ENCODE measurements at places on chromosomes 16 and 17. TPM values are rescaled to one million over a fixed set of nuclear protein-coding genes. Genes with fewer than 3 reads are reported as not detected.

NATD1 gene
- total RNA-seq = 12.3 TPM

PLA2G10 gene
- total RNA-seq = not detected

CES1 gene
- total RNA-seq = not detected

UBE2G1 gene
- total RNA-seq = 99.9 TPM

SCARF1 gene
- total RNA-seq = 7.6 TPM

- DNase-seq = peak; percentile 84
Measured at GRCh38 chr17:44279666-44280391, 11.9 kb upstream of the SLC4A1 start.

- DNase-seq = no peak
Measured at GRCh38 chr16:81487301-81487720, 42.7 kb downstream of the CMIP start.

DNA sequence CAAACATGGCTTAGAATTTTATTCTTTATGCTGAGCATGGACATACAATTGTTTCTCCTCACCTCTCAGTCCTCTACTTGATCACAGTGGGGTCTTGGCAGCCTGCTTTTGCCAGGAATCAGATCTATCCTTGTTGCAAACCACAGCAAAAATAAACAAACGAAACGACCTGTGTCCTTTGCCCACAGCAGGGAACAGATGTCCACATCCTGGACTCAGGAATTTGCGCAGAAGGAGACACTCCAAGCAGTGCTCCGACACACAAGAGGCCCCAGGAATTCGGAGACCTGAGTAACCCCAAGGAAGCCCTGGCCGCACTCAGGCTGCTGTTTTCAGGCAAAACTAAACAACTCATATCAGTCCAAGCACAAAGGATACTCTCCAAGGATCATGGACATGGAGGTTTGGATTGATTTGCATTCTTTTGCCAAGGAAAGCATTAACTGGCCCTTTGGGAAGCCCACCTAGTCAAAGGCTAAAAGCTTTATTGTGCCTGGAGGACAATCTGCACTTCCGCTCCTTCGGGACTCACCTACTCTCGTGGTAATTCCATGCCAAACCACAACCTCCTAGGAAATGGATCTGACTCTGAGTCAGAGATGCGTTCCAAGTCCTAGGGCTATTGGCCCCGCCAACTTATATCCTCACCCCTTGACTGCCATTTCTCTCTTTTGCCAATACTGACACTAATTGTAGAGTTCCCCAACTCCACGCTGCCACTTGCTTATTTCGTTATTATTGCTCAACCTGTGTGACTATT lies 271.1 kb upstream of the CDH11 start:
- DNase-seq = no peak

DNA sequence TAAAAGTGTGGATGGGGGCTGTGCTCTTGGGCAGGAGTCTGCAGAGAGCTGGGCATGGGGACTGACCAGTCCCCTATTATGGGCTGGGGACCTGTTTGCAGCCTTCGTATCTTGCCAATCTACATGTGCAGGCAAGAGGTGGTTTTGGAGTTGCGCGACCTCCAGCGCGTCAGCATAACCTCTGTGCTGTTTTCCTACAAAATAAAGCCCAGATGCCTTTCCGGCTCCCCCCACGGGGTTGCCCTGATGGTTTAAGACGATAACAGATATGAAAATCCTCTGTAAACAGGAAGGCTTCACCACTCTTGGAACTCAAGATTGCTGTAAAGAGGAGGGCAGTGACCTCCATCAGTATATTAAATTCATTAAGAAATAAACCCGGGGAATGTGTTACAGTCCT lies 16.5 kb upstream of the SPPL2C start:
- no peak for DNase-seq

DNA sequence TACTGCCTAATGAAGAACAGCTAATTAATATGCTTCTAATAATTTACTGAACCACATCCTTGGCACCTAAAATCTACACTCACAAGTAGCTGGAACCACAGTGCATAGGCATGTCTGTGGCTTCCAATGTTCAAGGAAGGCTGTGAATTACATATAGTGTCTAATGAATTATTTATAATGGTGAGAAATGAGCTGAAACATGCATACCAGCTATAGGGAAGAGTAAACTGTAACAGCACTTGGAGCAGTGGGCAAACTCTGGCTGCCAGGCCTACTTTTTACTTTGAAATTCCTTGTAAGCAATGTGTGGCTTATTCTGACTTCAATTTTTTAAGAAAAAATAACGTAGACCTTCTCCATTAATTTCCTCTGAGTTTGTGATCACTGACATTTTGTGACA lies 953.2 kb upstream of the CDH8 start:
- DNase-seq = no peak

DNA sequence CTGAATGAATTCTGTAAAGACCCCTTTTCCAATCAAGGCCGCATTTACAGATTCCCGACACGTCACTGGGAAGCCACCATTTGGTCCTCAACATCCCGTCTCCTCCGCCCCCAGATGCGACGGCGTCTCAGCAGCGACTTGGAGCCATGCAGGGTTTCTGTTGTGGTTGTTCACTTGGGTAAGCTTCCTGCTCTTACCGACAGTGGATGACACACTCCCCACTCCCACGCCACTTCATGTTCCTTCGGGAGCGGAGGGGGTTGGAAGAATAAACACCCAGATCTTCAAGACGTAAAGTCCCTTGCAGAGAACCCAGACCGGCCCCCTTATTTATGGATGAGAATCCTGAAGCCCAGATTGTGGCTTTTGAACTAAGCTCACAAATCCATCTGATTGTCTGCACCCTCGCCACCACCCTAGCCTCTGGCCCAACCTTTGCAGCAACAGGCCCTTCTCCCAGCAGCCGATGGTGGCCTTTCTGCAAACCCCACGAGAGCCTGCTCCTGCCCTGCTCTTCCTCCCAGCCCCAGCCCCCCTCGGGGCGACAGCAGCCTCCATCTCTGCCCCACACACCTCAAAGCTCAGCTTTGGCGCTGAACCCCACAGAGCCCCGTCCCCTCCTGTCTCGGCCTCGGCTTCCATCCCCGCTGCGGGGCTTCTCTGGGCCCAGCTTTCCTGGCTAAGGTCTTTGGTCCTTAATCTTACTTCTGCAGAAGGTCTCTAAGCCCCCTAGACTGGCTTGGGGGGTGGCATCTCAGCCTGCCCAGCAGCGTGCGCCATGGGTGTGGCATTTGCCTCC lies 19.0 kb upstream of the OSGIN1 start:
- no peak for DNase-seq

DNA sequence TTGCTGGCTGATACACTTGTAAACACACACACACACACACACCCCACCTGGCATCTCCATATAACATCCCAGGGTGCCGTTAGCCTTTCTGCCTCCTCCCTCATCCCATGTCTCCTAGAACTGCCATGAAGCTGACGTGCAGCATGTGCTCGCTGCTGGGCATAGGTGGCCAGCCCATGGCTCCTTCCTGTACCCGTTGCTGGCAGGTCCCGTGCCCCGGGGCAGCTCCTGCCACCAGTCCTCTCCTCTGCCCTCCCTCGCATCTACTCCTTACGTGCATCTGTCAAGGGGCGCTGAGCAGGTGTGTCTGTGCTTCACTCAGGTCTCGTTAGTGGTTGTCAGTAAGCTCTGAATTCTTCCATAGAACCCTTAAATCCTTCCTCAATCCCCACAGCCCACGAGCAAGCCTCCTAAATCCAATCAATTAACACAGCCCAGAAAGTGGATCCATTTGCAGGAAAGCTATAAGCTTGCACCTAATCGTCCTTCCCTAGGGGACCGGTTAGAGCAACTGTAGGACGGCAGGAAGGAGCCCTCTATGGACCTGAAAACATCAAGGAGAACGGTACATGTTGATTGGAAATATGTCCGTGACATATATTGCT lies 218.1 kb upstream of the FOXF1 start:
- DNase-seq = no peak

- peak; percentile 81 for DNase-seq
Measured at GRCh38 chr16:85436207-85436606, 176.9 kb upstream of the GSE1 start.

DNA sequence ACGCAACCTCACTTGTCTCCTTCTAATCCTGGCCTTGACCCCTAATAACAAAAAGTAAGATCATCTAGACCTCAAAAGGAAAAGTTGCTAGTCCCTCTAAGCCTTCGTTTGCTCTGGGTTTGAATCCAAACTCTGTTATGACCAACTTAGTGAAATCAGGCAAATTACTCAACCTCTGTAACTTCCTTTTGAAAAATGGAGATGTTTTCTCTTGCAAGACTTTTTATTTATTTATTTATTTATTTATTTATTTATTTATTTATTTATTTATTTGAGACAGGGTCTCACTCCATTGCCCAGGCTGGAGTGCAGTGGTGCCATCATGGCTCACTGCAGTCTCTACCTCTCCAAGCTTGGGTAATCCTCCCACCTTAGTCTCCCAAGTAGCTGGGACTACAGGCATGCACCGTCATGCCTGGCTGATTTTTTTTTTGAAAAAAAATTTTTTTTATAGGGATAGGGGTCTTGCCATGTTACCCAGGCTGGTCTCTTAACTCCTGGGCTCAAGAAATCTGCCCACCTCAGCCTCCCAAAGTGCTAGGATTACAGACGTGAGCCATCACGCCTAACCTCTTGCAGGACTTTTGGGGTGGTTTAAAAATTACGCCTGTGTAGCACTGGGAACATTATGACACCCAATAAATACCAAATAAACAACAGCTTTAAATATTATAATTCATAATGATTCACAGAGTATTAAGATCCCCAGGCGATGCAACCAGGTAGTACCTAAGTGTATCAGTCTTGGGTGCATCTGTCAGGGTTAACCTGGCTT lies 63.4 kb downstream of the PITPNC1 start:
- no peak for DNase-seq

- DNase-seq = peak; percentile 88
Measured at GRCh38 chr16:30063893-30064728, 1.4 kb upstream of the ALDOA start.

- DNase-seq = no peak
Measured at GRCh38 chr16:78129349-78129748, 29.9 kb downstream of the WWOX start.

GRCh38 chr17:41620583-41621434 lies 3.6 kb downstream of the KRT17 start:
- DNase-seq = peak; percentile 52

DNA sequence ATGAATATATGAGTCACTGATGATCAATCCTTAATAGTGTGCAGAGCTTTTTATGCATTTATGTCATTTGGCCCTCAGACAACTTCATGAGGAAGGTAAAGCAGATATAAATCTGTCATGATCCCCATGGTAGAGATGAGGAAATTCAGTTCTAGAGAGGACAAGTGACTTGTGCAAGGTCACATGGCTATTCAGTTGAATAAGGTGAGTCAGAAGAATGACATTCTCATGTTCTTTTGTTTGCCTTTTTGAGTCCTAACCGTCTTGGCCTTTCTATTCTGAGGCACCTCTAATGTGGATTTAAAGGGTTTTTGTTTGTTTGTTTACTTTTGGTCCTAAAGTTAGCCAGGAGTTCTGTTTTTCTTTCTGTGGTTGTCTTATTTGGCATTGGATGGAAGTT lies 116.2 kb upstream of the ELAC2 start:
- DNase-seq = no peak
